Cardiac fibroblast (primary cell): ENCODE measurements at places on chromosomes 16 and 17.

- DNase-seq: no peak
These were observed 141.3 kb upstream of the SDK2 start for GRCh38 chr17:73785496-73785895.

- DNase-seq: peak; percentile 90
These were observed 3.2 kb upstream of the CDK5RAP3 start for GRCh38 chr17:47967607-47968252.

DNA sequence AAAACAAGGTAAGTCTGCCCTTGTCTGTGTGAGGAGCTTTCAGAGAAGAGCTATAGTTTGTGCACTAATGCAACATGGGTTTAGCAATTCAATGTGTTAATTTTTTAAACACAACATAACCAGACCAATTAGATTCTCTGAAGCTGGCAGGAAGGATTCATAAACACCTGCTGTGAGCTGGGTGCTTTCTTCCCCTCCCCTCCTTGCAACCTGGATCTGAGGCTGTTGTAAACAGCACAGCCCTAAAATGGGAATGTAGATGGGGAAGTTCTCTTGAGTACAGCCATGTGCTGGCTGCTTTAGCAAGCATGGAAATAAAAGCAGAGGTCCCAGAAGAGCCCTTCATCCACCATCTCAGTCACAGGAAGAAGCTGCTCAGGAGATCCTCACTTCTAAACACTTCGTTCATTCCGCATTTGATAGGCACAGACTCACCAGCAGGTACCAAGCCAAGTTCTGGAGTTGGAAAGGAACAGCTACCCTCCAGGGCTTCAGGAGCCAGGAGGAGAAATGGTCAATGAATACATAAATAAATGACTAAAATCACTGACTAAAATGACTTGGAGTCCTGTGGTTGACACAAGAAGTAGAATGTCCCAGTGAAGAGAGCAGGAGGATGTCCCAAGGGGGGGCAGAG is 21.7 kb downstream of the AXIN2 start:
- no peak for DNase-seq

- no peak for DNase-seq
These were observed 309.5 kb downstream of the CDH8 start for GRCh38 chr16:61726701-61727100.

DNA sequence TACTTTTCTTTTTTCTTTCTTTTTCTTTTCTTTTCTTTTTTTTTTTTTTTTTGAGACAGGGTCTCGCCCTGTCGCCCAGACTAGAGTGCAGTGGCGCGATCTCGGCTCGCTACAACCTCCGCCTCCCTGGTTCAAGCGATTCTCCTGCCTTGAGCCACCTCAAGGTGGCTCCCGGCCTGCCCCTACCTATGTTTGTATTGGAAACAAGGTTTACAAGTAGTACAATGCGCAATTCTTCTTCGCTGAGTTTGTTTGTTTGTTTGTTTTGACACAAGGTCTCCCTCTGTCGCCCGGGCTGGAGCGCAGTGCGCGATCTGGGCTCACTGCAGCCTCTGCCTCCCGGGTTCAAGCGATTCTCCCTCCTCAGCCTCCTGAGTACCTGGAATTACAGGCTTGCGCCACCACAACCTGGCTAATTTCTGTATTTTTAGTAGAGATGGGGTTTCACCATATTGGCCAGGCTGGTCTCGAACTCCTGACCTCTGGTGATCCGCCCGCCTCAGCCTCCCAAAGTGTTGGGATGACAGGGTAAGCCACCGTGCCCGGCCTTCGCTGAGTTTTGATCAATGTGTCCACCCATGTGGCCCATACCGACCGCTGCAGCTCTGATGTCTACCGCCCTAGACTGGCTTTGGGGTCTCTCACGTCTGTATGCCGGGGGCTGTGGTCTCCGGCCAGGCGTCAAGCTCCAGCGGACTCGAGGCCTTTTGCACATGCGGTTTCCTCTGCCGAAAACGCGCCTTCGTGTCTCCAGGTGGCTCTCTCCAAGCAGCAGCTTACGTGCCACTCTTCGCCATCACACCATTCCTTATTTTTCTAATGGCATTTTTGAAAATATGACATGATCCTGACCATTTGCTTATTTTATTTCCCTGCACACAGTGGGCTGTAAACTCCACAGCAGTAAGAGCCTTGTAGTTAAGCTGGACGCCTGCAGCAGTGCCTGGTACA is 1.1 kb upstream of the YBX2 start:
- DNase-seq: no peak
